Endodermal cell (in vitro differentiated cells): ENCODE measurements at places on chromosomes 3 and 15. TPM values are rescaled to one million over a fixed set of nuclear protein-coding genes. Genes with fewer than 3 reads are reported as not detected.

The ZNF592 gene
- total RNA-seq: 33.3 and 33.4 TPM in 2 replicates

The KY gene
- not detected in 3 replicates for total RNA-seq

The SERINC4 gene
- total RNA-seq: 0.14 to 0.15 TPM in 2 of 3 replicates, not detected in the other

GRCh38 chr15:27219636-27220035, 248.7 kb downstream of the GABRG3 start:
- H3K4me1 ChIP-seq: no peaks in the 10 kb centered on the region
- H3K4me3 ChIP-seq: no peak overlapping the region
- H3K27me3 ChIP-seq: no peaks in the 10 kb centered on the region
- H3K36me3 ChIP-seq: no peaks in the 10 kb centered on the region

DNA sequence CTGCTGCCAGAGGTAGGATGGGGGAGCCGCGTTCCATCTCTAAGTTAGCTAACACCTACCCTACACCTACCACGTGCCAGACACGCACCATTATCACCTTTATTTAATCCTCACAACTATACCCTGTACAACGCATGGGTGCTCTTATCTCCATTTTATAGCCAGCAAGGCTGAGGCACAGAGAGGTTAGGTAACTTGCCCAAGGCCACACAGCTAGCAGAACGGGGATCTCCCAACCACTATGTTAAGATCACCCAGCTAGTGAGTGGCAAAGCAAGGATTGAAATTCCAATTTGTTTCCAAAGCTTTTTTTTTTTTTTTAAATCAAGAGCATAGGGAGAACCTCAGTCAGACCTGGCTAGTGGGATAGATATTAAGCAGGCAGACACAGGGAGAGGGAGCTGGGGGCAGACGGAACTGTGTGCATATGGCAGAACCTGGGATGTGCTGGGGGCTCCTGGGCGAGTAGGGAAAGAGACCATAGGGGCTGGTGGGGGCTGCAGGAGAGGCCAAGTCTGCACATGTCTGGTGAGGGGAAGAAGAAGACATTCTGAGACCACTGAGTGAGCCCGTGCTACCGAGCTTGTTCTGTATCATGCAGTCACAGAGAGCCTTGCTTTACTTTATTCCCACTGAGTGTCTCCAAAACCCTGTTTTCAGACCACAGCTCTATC, 196.3 kb upstream of the TPM1 start:
- peaks cover 8% of the 10 kb centered on the region for H3K4me1 ChIP-seq
- no peaks in the 10 kb centered on the region for H3K27me3 ChIP-seq
- peak; percentile 65 for DNase-seq
- peaks cover 18% of the 10 kb centered on the region for H3K36me3 ChIP-seq
- H3K4me3 ChIP-seq: no peak overlapping the region
- H3K27ac ChIP-seq: no peak overlapping the region

DNA sequence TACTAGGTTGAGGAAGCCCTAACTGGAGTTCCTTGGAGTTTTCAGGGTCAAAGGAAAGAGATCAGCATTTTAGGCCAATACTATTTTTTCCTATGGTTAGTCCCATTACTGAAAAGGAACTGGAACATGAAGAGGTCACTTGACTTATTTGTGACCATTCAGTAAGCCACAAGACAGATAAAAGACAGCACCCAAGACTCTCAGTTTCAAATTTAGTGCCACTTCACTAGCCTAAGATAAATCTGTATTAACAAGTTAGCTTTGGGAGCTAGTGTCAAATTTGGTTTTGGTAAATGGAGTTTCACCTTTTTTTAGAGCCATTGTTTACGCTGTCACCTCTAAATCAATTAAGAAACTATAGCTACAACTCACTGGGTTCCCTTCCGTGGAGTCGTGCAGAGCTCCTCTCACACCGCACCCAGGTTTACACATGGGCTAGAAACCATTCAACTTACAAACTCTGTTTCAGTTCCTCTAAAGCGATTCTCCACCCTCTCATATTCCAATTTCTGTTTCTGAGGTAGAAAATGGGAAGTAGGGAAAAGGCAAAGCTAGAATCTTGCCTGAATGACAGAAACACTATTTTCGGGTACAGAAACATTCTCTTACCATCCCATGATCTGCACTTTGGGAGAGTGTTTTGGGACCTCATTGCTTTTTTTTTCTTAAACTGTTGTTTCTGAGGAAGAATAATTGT, 14.4 kb downstream of the CCDC32 start:
- no peaks in the 10 kb centered on the region for H3K27me3 ChIP-seq
- H3K36me3 ChIP-seq: peaks cover 16% of the 10 kb centered on the region
- DNase-seq: no peak
- H3K27ac ChIP-seq: no peak overlapping the region

- no peaks in the 10 kb centered on the region for H3K4me1 ChIP-seq
- DNase-seq: no peak
- no peaks in the 10 kb centered on the region for H3K27me3 ChIP-seq
- H3K27ac ChIP-seq: no peak overlapping the region
- H3K4me3 ChIP-seq: no peak overlapping the region
Observed at GRCh38 chr3:121621491-121621890, 28.3 kb downstream of the FBXO40 start.

- no peak for DNase-seq
- no peak overlapping the region for H3K27ac ChIP-seq
- H3K36me3 ChIP-seq: no peaks in the 10 kb centered on the region
- H3K27me3 ChIP-seq: no peaks in the 10 kb centered on the region
Observed at GRCh38 chr15:66220601-66221000, 32.9 kb downstream of the MEGF11 start.
